Activated CD8-positive, alpha-beta memory T cell treated with anti-CD3 and anti-CD28 coated beads for 1 hour (primary cell): ENCODE measurements at places on chromosomes 13 and 19.

DNA sequence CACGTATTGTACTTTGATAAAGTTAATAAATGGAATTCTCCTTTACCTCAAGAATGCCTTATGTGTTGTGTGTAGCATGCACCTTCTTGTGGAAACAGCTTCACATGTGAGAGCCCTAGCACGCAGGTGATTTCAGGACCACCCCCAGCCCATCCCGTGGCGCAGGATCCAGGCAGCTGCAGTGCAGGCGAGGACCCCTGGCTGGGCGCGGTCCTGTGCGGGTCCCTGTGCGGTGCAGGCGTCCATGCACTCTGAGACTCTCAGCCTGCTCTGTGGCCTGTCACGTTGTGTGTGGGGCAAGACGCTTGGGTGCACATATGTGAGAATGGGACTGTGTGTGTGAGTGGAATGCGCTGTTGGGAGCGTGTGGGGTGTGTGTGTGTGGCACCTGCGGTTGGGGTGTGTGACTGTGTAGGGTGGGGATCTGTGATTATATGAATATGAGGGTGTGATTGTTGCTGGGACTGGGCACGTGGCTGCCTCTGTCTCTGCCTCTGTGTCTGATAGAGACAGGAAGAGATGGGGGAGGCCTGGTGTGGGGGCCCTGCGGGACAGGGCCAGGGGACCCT lies 30.8 kb downstream of the WTIP start:
- no peak for DNase-seq

GRCh38 chr13:106987427-106987785 lies 419.5 kb upstream of the ARGLU1 start:
- DNase-seq, result no peak

- no peak for DNase-seq
Measured at GRCh38 chr19:12750851-12751250, 740 bp upstream of the BEST2 start.

DNA sequence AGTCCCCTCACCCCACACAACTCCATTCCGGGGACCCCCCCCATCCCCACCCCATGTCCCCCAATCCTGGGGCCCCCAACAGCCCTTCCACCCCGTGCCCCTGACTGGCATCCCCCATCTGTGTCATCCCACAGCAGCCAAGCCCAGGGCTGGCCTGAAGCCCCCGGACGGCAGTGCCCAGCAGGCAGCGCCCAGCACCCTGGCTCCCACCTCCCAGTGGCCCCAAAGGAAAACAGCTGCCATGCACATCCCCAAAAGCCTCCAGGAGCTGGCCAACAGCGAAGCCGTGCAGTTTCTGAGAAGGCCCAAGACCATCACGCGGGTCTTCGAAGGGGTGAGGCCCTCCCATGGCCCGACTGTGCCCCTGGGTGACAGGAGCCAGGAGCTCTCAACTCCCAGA lies 1.4 kb downstream of the SYNGR4 start:
- DNase-seq, result no peak

GRCh38 chr19:54172471-54173358 lies at the start of gene TMC4:
Gene TMC4 (minus strand): TSS chr19:54173160. CDS start chr19:54173117, 43 bp downstream.
- DNase-seq, result no peak

DNA sequence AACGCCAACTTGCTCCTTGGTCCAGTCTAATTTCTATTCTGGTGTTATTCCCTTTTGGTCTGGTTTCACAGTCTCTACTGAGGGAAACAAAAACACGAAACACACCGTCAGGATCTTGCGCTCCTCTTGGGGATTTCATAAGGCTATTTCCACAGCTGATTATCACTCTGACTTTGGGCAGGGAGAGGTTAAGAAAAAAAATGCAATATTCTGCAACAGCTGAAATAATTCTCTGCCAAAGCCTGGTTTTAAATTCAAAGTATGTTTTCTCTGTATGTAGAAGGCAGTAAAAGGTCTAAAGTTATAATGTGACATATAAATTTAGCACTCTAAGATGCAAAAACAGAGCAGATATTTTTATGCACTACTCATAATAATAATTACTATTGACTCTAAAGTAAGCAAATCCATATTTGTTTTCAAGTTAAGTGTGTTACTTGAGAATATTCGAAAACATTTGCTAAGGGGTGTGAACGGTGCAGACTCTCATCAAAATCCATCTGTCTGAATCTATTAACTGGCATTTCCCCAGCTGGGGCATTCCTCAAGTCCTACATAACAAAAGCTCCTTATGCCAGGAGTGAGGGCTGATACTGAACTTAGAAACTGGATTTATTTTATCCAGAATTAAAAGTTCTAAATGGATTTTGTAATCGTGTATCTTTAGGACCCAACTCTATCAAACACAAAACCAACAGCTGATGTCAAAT lies 38.4 kb upstream of the STARD13 start:
- no peak for DNase-seq
